ENCODE measurements at places on chromosomes 11 and 22. TPM values are rescaled to one million over a fixed set of nuclear protein-coding genes. Genes with fewer than 3 reads are reported as not detected.

- no peaks in the 10 kb centered on the region for H3K4me1 ChIP-seq
Observed at GRCh38 chr11:112310419-112310818, 49.8 kb upstream of the PLET1 start.

- H3K27ac ChIP-seq = no peak overlapping the region
- H3K27me3 ChIP-seq = no peaks in the 10 kb centered on the region
- DNase-seq = no peak
- H3K4me1 ChIP-seq = no peaks in the 10 kb centered on the region
- no peaks in the 10 kb centered on the region for H3K36me3 ChIP-seq
Observed at GRCh38 chr11:115207166-115207591, 297.0 kb downstream of the CADM1 start.

- H3K4me1 ChIP-seq = no peaks in the 10 kb centered on the region
- no peaks in the 10 kb centered on the region for H3K36me3 ChIP-seq
- H3K27me3 ChIP-seq = no peaks in the 10 kb centered on the region
- DNase-seq = no peak
Observed at GRCh38 chr11:5339771-5340322, 3.5 kb downstream of the OR51B5 start.

CHRNA10 gene
- 1.5 TPM for total RNA-seq

GRCh38 chr11:46183819-46184218 is 62.6 kb upstream of the PHF21A start:
- no peak for DNase-seq
- no peak overlapping the region for H3K27ac ChIP-seq
- no peaks in the 10 kb centered on the region for H3K4me1 ChIP-seq
- no peaks in the 10 kb centered on the region for H3K36me3 ChIP-seq
- H3K4me3 ChIP-seq = no peak overlapping the region

All from left lung (tissue), 14 donors.